ENCODE measurements at places on chromosomes 11 and 22.

DNA sequence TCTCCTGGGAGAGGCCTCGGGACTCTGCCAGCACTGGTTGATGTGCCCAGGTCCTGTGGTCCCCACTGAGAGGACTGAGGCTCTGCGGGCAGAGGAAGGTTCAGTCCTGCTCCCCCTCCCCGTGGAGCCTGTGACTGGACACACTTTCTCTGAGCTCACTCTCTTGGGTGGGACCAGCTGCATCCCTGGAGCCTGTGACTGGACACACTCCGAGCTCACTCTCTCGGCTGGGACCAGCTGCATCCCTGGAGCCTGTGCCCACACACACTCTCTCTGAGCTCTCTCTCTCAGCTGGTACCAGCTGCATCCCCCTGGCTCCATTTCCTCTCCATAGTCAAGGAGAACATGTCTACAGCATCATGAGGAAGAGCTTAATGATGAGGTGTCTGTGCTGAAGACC, 39.5 kb downstream of the TOLLIP start:
- H3K4me3 ChIP-seq = no peak overlapping the region
- no peak overlapping the region for H3K27ac ChIP-seq
- peaks cover 3% of the 10 kb centered on the region for H3K36me3 ChIP-seq
- H3K4me1 ChIP-seq = no peaks in the 10 kb centered on the region
- H3K27me3 ChIP-seq = no peaks in the 10 kb centered on the region

DNA sequence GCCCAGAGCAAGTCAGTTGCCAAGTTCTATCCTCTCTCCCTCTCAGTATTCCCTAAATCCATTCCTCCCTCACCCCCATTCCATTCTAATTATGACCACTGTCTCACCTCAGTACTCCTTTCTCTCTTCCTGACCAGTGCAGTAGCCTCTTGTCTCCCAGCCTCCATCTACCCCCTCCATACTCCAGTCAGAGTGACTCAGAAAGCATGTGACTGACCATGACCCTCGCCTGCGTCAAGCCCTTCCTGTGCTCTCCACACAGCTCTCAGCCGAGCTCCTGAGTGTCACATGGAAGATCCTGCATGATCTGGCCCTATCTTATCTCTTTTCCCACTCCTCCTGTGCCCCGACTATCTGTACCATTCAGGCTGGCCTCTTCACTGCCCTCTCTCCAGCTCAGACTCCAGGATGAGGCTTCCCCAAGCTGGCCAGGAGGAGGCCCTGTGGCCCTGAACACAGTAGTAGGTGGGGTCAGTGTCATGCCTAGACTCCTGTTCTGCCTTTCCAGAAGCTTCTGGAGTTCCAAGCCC, 42.6 kb downstream of the NEU3 start:
- no peak overlapping the region for H3K4me3 ChIP-seq
- H3K36me3 ChIP-seq = no peaks in the 10 kb centered on the region
- DNase-seq = no peak

DNA sequence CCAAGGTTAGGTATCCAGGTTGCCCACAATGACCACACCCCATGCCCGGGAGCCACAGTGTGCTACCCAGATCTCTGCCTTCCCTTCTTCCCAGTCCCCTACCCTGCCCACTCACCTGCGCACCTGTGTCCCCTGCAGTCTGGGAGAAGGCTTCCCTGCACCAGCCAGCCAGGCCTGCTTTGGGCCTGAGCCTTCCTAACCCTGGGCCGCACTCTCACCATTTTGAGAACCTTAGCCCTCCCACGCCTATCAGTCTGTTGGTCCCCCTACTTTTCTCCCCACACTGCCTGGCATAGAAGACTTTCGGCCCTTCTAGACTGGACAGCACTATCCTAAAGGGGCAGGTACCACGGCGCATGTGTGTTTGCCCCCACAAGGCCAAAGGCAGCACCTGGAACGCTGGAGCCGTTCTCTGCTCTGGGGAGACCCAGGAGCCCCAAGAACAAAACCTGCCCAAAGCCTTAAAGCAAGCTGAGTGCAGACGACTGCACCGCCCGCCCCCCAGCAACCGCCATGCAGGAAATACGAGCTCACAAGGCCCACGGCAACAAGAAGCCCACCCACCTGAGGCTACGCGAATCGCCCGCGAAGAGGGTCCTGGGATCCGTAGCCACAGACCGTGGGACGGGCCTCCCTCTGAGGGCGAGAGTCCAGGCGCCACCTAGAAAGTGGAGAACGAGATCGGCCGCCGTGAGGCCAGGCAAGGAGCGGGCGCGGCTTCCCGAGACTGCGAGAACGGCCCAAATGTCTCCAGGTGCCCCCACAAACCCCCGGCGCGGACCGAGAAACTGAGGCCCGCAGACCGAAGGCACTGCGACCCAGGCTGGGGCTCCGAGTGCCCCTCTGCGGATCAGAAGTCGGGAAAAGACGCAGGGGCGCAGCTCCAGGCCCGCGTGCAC, 546 bp downstream of the GNB1L start:
- no peaks in the 10 kb centered on the region for H3K27me3 ChIP-seq
- peak overlapping the region; percentile 78 for H3K4me3 ChIP-seq
- peak overlapping the region; percentile 95 for H3K27ac ChIP-seq
- no peaks in the 10 kb centered on the region for H3K36me3 ChIP-seq
- peaks cover 27% of the 10 kb centered on the region for H3K4me1 ChIP-seq

DNA sequence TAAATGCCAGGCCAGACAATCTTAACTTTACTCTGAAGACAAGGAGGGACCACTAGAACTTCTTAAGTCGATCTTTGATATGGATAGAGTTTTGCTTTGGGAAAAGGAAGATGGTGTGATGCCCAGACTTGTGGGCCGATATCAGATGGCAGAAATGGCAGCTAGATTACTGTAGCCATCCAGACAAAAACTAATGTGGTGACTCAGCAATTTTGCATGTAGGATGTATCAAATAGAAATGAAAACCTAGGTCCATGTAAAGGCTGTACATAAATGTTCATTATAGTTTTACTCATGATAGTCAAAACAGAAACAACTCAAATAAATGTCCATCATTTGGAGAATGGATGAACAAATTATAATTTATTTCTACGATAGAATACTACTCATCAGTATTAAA, 121.5 kb downstream of the APIP start:
- no peaks in the 10 kb centered on the region for H3K27me3 ChIP-seq
- DNase-seq = no peak
- no peak overlapping the region for H3K4me3 ChIP-seq
- no peaks in the 10 kb centered on the region for H3K36me3 ChIP-seq

All from liver (tissue), 10 donors.